ENCODE measurements at places on chromosomes 2 and 18. TPM values are rescaled to one million over a fixed set of nuclear protein-coding genes. Genes with fewer than 3 reads are reported as not detected.

The ATP6V1C2 gene
- total RNA-seq = not detected

The METTL5 gene
- total RNA-seq = 61.6 TPM

The GRB14 gene
- total RNA-seq = not detected

- DNase-seq = no peak
Measured at GRCh38 chr2:63975437-63976124, 43.6 kb downstream of the VPS54 start.

GRCh38 chr2:141554810-141555209, 576.0 kb downstream of the LRP1B start:
- no peak for DNase-seq

The HOXD3 gene
- not detected for total RNA-seq

DNA sequence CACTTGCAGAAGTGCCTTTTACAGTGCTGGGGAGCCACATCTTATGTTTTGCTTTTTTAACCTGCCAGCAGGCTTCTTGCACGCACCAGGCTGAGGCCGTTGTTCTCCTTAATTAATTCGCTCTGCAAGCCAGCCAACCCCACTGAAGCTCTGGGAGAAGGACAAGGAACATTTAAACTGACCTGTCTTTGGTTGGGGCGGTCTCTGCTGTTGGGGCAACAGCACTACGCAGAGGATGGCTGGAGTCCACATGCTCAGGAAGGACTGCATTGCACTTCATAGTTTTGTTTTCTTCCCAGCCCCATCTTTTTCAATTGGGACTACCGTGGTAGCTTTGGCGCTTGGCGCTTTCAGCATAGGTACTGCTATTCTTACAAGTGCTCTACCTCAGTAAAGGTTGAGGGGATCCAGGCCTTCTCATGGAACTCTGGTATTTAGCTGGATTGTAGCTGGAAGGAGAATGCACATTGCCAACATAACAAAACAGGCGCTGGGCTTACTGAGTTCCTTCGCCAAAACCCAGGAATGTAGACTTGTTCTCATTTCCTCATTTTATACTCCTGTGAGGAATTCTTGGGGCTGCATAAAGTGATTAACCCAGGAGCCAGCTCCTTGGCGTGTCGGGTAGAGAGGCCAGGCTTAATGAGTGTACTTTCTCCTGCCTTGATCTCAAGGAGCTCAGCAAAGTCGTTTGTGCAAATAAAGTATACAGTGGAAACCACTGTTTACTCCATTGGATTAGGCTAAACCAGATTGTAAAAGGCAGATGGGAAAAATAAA, 146.2 kb downstream of the PRKCE start:
- DNase-seq = no peak

- no peak for DNase-seq
Measured at GRCh38 chr2:1947316-1947715, 203.0 kb upstream of the PXDN start.

- no peak for DNase-seq
Measured at GRCh38 chr2:101371636-101372035, 15.7 kb downstream of the CREG2 start.

The VSNL1 gene
- not detected for total RNA-seq

The PTPN18 gene
- total RNA-seq = 89.2 TPM

DNA sequence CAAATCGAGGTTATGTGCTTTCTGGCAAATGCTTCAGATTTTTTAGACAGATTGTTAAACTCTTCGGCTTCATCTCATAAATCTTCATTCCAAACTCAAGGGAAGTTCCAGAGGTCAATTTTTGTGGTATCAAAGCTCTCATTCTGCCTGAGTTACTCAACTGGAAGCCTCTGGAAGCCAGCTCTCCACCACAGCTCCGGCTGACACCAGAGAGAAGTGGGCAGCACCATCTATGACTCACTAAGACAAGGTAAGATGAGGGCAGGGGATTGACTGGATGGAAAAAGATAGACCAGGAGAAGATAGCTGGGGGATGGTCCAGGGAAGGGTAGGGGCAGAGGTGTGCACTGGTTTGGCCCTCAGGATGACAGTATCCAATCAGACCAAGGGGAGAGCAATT, 137.3 kb upstream of the HNRNPA3 start:
- DNase-seq = no peak

DNA sequence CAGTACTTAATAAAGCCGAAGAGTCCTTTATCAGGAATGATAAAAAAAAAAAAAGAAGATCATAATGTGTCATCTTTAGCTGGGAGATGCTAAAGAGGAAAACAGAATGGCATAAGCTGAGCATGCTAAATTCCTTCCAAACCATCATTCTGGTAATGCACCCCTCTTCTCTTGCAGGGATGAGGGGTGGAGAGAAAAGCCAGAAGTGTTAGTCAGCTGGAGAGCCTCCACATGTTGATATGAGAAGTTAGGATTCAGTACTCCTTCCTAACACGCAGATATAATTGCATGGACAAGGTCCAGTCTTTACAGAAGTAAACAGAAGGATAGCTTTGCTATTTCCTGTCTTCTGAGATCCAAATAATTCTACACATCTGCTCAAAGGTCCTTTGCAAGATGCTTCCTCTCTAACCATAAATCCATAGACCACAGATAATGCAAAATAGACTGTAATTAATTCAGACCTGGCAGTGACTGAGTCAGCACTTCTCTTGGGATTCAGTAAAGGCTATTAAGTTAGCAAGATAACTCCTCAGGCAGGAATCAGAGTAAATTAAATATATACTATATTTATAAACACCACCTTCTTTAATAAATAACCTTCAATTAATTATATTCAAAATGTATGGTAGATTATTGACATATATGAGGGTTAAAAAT, 930.0 kb upstream of the KLHL29 start:
- no peak for DNase-seq

DNA sequence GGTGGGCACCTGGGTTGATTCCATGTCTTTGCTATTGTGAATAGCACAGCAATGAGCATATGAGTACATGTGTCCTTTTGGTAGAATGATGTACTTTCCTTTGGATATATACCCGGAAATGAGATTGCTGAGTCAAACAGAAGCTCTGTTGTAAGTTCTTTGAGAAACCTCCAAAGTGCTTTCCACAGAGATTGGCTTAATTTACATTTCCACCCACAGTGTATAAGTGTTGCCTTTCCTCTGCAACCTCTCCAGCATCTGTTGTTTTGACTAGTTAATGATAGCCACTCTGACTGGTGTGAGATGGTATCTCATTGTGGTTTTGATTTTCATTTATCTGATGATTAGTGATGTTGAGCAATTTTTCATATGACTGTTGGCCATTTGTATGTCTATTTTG, 194.8 kb downstream of the ZNF804A start:
- DNase-seq = no peak

- DNase-seq = no peak
Measured at GRCh38 chr18:51150113-51150700, 47.3 kb downstream of the MEX3C start.

The TRIM43 gene
- total RNA-seq = not detected

GRCh38 chr18:74389171-74389927, 67.8 kb downstream of the DIPK1C start:
- DNase-seq = no peak

Measured in activated CD4-positive, alpha-beta T cell treated with anti-CD3 and anti-CD28 coated beads, Interleukin-2, amount 10 ng/mL, durations not matched to agents 7 days and 5 days (primary cell).